ENCODE measurements at places on chromosomes 7 and 10.

DNA sequence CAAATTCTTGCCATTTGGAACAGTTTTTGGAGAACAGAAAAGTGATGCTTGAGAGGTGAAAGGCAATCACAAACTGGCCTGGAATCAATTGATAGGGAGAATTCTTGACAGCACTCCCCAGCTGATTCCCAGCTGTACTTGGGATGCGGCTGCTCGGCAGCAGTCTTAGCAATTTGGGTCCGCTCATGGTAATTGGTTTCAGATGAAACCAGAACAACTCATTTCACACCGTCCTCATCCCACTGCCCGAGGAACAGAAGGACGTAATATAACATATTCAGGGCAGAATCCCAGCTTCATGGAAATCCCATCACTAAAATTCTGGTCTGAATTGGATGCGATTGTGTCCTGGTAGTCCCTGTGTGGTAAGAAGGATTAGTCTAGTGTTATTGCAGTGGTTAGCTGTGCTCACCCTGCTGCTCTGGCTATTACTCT, 223.3 kb upstream of the FERD3L start:
- DNase-seq = no peak

DNA sequence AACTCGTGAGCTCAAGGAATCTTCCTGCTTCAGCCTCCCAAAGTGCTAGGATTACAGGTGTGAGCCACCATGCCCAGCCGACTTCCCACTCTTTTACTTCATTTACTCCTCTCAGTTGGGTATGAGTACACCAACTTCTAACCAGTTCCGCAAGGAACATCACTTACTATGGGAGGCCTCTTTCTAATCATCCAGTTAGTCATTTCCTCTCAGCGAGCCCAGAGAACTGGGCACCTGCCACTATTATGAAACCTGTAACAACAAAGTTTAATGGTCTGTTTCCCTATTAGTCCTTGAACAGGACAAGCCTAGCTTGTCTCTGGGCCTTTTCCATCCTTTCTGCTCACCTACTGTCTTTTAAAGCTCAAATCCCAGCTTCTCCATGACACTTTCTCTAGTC, 88.8 kb downstream of the DNMBP start:
- no peak for DNase-seq

GRCh38 chr10:45379891-45380540, 6.0 kb downstream of the ALOX5 start:
- no peak for DNase-seq

DNA sequence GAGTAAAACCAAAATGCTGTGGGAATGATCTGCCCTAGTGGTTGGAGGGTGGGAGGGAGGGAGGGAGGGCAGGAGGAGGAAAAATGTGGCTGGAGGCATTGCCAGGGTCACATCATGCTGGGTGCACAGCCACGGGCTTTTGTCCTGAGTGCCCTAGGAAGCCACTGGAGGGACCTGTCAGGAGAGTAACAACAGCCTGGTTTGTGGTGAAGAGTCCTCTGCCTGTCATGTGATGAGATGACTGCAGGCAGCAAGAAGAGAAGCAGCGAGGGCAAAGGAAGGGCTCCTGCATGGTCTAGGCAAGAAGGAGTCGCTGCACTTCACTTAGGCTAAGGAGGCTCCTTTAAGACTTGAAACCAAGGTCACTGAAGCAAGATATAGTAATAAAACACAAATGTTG, 65.6 kb downstream of the PKD1L1 start:
- no peak for DNase-seq

DNA sequence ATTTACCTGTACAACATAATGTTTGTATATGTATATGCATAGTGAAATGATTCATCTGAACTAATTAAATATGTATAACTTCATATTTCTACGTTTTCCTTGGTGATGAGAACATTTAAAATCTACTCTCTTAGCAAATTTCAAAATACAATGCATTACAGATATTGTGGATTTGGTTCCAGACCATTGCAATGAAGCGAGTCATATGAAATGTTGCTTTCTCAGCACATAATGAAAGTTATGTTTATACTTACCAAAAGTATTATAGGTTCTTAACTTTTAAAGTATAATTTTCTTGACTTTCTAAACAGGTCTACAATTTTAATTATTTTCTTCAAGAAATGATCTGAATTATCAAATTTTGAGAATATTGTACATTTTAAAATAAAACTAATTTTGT, 189.2 kb downstream of the CSTF2T start:
- DNase-seq = no peak
